Activated naive CD4-positive, alpha-beta T cell treated with anti-CD3 and anti-CD28 coated beads for 36 hours (primary cell): ENCODE measurements at places on chromosomes 2 and 18. TPM values are rescaled to one million over a fixed set of nuclear protein-coding genes. Genes with fewer than 3 reads are reported as not detected.

Gene SKA1
- 36.1 TPM for total RNA-seq

Gene SCN7A
- not detected for total RNA-seq

GRCh38 chr2:120758181-120759144, 22.8 kb downstream of the GLI2 start:
- DNase-seq: no peak

DNA sequence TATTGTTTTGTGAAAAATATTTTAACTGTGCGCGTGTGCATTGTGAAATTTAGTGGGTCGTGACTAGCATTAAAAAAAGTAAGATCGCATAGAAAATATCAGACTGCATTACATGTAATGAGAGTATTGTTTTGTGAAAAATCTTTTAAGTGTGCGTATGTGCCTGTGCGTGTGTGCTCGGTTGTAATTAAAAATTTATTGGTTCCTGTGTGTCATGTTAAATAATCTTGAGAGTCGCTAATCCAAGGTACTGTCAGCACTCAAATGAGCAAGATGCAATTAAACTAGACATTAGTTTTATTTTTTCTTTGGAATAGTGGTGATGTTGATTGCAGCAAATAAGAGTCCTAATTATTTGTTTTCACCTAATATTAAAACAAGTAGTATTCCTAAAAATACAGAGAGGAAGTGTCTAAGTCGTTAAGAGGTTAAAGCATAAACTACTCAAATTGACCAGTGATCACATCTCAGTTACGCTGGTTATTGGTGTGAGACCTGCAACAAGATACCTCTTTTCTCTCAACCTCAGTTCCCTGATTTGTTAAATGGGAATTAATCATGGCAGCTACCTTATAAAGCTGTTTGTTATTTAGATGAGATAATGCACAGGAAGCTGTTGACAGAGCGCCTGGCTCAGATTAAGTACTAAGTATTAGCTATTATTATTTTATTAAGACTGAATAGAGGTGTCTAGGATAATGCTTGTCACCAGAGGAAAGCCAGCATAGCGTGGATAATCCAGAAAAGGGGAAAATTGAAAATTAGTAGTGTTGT, 1.9 kb downstream of the ZDBF2 start:
- DNase-seq: no peak
